Activated T-cell treated with anti-CD3 and anti-CD28 coated beads, Interleukin-2, amount 50 U/mL, for 72 hours (primary cell): ENCODE measurements at places on chromosomes 12 and 14. TPM values are rescaled to one million over a fixed set of nuclear protein-coding genes. Genes with fewer than 3 reads are reported as not detected.

TMPRSS12 gene
- not detected for total RNA-seq

C12orf50 gene
- total RNA-seq, result 0.12 TPM

CHPT1 gene
- 24.6 TPM for total RNA-seq

CLEC9A gene
- total RNA-seq, result not detected

SIVA1 gene
- 72.9 TPM for total RNA-seq

DUSP16 gene
- total RNA-seq, result 129 TPM

TOMM20L gene
- not detected for total RNA-seq

DYNLL1 gene
- 119 TPM for total RNA-seq

GPR84 gene
- 3.8 TPM for total RNA-seq

MUCL1 gene
- not detected for total RNA-seq

CSRP2 gene
- total RNA-seq, result 0.65 TPM

MIP gene
- total RNA-seq, result not detected

CD163 gene
- total RNA-seq, result not detected

PLCZ1 gene
- not detected for total RNA-seq

KRT78 gene
- not detected for total RNA-seq

PLD4 gene
- 0.30 TPM for total RNA-seq

LTBR gene
- 1.3 TPM for total RNA-seq

ACRBP gene
- 6.1 TPM for total RNA-seq

DDN gene
- 0.38 TPM for total RNA-seq

JAG2 gene
- total RNA-seq, result 3.1 TPM

NTF3 gene
- not detected for total RNA-seq

SRGAP1 gene
- total RNA-seq, result 0.19 TPM

LRFN5 gene
- total RNA-seq, result not detected

IL26 gene
- total RNA-seq, result 0.53 TPM

ERP27 gene
- total RNA-seq, result 3.8 TPM

PARPBP gene
- total RNA-seq, result 17.7 TPM

LYZ gene
- not detected for total RNA-seq

SLC4A8 gene
- 1.9 TPM for total RNA-seq

DTX1 gene
- 18.0 TPM for total RNA-seq

ARHGDIB gene
- 402 TPM for total RNA-seq

SBNO1 gene
- total RNA-seq, result 41.6 TPM

TAS2R8 gene
- total RNA-seq, result not detected

CBX5 gene
- total RNA-seq, result 89.4 TPM

HCFC2 gene
- 11.0 TPM for total RNA-seq

EML1 gene
- total RNA-seq, result 2.6 TPM

GPR65 gene
- total RNA-seq, result 24.6 TPM

PPFIBP1 gene
- 7.5 TPM for total RNA-seq

KLRC2 gene
- 1.9 TPM for total RNA-seq

RNF212B gene
- total RNA-seq, result not detected

CHGA gene
- total RNA-seq, result not detected

CMA1 gene
- not detected for total RNA-seq

RNASE9 gene
- total RNA-seq, result not detected

INHBC gene
- not detected for total RNA-seq

PIWIL1 gene
- total RNA-seq, result not detected

DDX54 gene
- 82.7 TPM for total RNA-seq

NUDT14 gene
- 18.2 TPM for total RNA-seq

PTMS gene
- total RNA-seq, result 119 TPM

HOXC13 gene
- not detected for total RNA-seq

LUM gene
- total RNA-seq, result not detected

TMEM117 gene
- 2.7 TPM for total RNA-seq

KRT86 gene
- total RNA-seq, result 0.82 TPM

SERPINA5 gene
- total RNA-seq, result not detected

KRT81 gene
- total RNA-seq, result not detected

AVPR1A gene
- not detected for total RNA-seq
